Coronary artery (tissue), 2 donors: ENCODE measurements at places on chromosomes 7 and 10.
A peak's percentile ranks its signal among the peaks of the same experiment; 100 is the strongest.

GRCh38 chr10:92241158-92241500, 49.7 kb downstream of the CPEB3 start:
- no peak for DNase-seq

DNA sequence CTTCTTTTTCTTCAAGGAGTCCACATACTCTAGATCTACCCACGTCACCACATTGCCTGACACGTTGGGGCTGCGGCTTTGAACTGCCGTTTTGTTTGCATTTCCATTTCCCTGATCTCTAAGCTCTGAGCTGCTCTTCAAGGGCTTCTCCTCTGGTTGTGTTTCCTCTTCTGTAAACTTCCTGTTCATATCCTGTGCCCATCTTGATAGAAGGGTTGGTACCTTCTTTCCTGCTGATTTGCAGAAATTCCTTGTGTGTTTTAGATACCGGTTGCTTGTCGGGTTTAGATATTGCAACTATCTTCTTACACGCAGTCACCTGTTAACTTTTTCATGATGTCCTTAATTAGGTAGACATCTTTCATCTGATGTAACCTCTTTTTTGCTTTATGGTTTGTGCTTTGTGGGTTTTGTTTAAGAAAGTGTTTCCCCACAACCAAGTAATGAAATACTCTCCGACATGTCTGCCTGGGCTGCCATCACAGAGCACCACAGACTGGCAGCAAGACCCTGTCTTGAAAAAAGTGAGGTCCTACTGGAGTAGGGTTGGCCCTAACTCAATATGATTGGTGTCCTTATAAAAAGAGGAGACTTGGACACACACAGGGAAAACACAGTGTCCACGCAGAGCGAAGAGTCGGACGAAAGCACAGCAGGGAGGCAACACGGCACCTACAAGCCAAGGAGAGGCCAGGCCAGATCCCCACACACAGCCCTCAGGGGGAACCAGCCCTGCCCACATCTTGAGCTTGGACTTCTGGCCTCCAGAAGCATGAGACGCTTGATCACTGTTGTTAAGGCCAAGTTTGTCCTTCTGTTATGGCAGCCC, 99.1 kb upstream of the PDGFA start:
- DNase-seq: no peak

- no peak for DNase-seq
These were observed 419.8 kb downstream of the GRID1 start for GRCh38 chr10:85946713-85947326.

- no peak for DNase-seq
These were observed 140.1 kb downstream of the ITGA8 start for GRCh38 chr10:15579605-15580004.

DNA sequence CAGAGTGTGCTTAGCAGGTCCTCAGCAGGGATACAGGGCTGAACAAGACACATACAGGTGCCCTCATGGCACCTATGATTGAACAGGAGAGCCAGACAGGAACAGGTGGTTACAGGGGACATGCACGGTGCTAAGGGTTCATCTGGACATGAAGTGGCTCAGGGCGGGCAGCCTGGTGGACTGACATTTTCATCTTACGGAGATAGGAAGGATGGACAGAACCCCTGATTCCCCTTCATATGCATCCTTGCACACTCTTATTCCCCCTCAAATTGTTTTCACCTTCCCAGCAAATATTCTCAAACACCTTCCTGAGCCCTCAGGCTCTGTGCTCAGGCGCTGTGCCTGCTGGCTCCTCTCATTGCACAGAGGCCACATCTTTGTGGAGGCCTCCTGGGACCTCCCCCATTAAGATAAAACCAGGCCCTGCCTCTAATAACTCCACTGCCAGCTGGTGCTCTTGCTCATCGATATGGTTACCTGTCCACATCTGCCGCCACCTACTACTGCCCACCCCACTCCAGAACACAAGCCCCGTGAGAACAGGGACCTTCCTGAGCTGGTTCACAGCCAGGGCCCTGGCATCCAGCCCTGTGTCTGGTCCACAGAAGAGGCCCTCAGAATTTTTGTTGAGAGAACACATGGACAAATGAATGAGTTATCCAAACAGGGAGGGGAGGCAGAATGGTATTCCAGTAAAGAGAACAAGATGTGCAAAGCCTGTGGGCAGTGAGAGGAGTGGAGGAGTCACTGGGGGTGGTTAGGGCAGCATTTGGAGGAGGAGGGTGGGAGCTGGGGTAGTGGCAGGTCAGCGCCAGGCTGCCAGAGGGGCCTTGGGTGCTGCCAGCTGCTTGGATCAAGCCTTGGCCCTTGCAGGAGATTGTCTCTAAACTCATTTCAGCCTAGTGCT, 68.9 kb upstream of the AQP1 start:
- peak; percentile 71 for DNase-seq

- peak; percentile 52 for DNase-seq
These were observed 4.7 kb downstream of the GDF2 start for GRCh38 chr10:47326927-47327330.

- no peak for DNase-seq
These were observed 6.7 kb upstream of the PNLIP start for GRCh38 chr10:116538992-116539391.

GRCh38 chr10:82914655-82915136, 1039.7 kb downstream of the NRG3 start:
- no peak for DNase-seq

- DNase-seq: peak; percentile 49
These were observed 280.8 kb downstream of the TNS3 start for GRCh38 chr7:47301105-47301477.
